ENCODE measurements at places on chromosomes 7 and 10.

DNA sequence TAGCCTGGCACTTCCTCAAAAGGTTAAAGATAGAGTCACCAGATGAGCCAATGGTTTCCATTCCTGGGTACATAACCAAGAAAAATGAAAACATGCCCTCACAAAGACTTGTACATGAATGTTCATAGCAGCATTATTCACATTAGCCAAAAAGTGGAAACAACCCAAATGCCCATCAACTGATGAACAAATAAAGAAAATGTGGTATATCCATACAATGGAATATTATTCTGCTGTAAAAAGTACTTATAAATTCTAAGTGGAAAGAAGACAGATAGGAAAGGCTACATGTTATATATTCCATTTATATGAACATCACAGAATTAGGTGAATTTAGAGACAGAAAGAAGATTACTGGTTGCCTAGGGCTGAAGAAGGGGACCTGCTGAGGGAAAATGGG is 10.7 kb upstream of the SLC16A9 start:
- no peak for DNase-seq

DNA sequence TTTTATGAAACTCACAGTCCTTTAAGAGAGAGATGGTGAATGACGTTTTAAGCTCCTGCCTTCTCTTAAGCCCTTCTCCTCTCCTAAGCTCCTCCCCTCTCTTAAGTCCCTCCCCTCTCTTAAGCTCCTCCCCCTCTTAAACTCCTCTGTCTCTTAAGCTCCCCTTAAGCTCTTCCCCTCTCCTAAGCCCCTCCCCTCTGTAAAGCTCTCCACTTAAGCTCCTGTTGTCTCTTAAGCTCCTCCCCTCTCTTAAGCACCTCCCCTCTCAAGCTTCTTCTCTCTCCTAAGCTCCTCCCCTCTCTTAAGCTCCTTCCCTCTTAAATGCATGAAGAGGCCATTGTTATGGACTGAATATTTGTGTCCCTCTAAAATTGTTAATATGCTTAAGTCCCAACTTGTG is 1180.6 kb upstream of the AUTS2 start:
- DNase-seq, result no peak

DNA sequence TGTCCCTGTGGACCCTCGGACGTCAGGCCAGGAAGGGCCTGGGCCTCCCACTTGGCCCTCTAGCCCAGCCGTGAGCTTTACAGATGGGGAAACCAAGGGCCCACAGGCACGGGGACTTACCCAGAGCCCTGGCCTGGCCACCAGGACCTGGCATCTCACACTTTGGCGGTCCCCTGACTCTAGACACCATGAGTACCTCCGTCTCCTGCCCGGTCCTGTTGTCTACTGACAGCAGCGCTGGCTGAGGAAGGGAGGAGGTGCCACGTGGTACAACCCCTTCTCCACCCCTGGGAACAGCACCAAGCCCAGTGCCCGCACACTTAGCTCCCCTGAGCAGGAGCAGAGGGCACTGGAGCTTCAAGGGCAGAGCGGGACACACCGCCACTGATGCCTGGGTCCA is 26.1 kb downstream of the ADGRA1 start:
- DNase-seq, result no peak

DNA sequence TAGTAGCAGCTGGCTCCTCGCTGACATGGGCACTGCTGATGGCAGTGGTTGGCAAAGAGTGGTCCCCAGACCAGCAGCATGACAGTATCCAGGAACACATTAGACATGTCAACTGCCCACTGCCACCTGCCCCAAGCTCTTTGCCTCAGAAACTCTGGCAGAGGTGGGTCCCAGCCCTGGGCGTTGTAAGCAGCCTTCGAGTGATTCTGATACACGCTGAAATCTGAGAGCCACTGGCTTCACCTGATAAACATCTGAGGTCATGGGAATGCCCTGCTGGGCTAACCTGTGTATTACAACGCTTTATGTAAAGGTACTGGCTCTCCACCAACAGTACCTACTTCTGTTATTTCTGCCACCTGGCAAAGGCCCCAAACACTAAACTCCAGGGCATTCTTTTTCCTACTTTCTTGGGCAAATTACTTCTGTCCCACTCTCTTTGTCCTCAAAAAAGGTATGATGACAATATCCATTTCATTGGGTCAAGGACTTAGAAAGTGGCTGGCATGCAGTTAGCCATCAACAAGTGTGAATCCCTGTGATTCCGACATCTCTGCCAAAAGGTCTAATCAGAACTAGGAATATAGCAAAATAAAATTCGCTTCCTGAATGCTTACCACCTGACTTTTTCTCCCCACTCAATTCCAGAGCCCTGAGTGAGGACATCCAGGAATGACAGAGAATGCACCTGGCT is 9.2 kb downstream of the SGMS1 start:
- DNase-seq, result no peak

GRCh38 chr10:34281661-34282582 is 533.2 kb downstream of the PARD3 start:
- no peak for DNase-seq

- no peak for DNase-seq
These were observed 105.4 kb upstream of the LAMB4 start for GRCh38 chr7:108235451-108236061.

- no peak for DNase-seq
These were observed 213.1 kb downstream of the ELFN1 start for GRCh38 chr7:1883031-1883761.

Data from cortex of kidney (tissue), 1 donor.